GM23338 (cell line): ENCODE measurements at places on chromosomes 16 and 17. TPM values are rescaled to one million over a fixed set of nuclear protein-coding genes. Genes with fewer than 3 reads are reported as not detected.
A peak's percentile ranks its signal among the peaks of the same experiment; 100 is the strongest.

DNA sequence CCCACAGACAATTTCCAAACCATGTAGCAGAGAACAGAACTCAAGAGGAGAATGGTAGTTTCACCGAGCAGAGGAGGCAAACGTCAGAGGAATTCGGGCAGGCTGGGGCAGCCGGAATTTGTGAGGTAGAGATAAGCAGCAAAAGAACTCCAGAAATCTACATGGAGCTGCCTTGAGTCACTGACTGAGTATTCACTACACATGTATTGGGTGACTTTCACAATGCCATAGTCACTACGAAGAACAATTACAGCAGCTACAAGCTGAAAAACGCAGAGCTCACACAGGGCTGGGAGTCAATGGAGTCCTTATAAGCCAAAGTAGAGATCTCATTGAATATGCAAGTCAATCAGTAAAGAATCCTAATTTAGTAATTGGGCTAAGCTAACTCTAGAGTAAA lies 13.4 kb downstream of the CMC2 start:
- no peak for DNase-seq

DNA sequence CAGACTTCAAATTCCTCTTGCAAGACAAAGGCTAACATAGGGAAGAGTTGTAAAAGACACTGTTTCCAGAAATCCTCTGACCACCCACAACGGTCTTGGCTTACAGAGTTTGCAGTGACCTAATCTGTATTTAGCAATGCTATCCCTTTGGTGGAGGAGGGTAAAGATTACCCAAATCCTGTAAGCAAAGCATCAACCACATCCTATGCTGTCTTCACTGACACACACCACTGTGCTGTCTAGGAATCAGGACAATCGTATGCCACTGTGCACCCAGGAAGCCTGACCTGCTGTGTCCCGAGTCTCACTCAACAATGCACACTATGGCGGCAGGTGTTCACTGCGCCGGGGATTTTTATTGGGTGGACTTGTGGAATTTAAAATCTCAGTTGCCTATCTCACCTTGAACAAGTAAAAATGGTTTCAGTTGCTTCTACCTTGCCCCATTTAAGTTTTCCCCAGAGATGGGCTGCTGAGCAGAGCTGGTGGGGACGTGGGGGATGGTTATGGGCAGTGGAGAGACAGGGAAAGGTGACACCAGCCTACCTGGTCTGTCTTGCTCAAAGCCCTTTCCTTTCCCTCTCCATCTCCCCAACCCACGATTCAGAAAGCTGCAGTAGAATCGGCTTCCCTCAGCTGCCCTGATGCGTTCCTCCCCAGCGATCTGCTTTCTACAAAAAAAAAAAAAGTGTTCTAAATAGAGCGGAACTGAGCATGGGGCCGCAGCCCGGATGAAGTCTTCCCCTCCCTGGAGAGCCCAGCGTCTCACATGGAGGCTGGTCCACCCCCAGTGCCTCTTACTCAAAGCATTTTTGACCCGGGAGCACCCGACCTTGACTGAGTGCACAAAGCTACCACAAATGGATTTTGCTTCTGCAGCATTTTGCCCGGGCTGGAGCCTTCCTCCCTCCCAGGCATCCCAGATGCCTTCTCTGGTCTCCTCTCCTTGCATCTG lies 271.5 kb downstream of the SOX9 start:
- no peak for DNase-seq

GRCh38 chr17:74631468-74632450 lies 8.2 kb upstream of the CD300E start:
- peak; percentile 38 for DNase-seq

GRCh38 chr16:28011223-28011622 lies 52.3 kb downstream of the GSG1L start:
- DNase-seq = no peak

DNA sequence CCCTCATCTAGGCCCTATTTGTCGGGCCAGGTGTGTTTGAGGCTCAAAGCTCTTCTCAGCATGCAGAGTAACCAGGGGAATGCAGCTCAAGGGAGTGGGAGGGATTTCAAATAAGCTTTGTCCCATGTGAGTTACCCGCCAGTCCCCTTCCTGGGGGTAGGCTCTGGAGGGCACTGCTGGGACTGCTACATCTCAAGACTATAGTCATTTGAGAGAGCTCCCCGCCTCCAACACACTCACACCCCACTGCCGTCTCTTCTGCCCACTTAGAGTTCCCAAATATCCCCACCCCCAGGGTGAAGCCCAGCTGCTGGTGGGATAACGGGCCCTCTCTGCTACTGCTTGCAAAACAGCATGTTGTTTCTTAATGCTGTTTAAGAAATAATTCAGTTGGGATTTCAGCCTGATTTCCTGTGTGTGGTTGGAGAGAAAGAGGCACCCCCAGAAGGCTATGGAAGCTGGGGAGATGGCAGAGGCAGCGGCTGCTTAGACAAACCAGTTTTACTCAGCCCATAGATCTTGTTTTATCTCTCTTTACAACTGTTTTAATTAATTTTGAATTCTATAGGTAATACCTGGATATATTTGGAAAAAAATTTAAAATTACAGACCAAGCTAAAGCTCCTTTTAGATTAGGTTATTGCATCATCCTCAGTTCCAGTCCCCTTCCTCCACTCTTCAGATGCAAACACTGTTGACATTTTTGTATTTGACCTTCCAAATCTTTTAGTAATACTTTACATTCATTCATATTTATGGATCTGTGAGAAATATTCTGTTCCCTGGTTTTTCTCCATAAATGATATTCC lies 4.1 kb upstream of the MPO start:
- DNase-seq = peak; percentile 75

- no peak for DNase-seq
Measured at GRCh38 chr16:56269281-56269680, 78.0 kb downstream of the GNAO1 start.

DNA sequence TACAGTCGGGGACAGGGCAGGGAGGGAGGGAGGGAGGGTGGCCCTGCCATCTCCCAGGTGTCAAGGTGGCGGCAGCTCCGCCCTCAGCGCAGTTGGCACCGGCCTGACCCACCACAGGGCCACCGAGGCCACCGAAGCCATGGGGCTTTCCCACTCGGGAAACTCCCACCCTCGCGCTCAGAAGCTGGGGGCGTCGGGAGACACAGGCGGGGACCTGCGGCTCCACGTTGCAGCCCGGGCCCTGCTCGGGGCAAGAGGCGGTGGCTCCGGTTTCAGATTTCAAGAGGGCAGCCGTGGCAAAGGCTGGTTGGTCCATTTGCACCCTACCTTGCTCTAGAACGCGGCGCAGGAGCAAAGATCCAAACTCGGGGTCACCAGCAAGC lies 544 bp downstream of the CYB561 start:
- peak; percentile 72 for DNase-seq

DNA sequence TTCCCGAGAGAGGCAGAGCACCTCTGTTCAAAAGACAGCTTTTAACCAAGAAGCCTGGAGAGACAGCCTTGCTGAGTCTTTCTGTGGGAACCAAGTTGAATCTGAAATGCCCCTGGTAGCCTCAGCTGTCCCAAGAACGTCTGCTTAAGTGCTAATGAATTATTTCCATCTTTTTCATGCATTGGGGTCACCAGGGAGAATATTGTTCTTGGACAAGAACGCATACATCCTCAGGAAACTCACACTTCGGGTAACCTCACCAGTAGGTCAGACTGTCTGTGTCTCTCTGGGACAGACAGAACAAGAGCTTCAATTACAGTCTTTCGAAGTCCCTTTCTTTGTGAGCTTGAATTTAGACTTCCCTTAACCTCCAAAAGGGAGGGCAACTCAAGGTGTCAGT lies 134.6 kb upstream of the ADAMTS18 start:
- DNase-seq = no peak

GRCh38 chr16:75379911-75380847 lies 53.1 kb downstream of the CFDP1 start:
- no peak for DNase-seq

- no peak for DNase-seq
Measured at GRCh38 chr16:11224894-11225676, 30.9 kb downstream of the SOCS1 start.

- no peak for DNase-seq
Measured at GRCh38 chr16:87931504-87931903, 4.8 kb downstream of the CA5A start.

DNA sequence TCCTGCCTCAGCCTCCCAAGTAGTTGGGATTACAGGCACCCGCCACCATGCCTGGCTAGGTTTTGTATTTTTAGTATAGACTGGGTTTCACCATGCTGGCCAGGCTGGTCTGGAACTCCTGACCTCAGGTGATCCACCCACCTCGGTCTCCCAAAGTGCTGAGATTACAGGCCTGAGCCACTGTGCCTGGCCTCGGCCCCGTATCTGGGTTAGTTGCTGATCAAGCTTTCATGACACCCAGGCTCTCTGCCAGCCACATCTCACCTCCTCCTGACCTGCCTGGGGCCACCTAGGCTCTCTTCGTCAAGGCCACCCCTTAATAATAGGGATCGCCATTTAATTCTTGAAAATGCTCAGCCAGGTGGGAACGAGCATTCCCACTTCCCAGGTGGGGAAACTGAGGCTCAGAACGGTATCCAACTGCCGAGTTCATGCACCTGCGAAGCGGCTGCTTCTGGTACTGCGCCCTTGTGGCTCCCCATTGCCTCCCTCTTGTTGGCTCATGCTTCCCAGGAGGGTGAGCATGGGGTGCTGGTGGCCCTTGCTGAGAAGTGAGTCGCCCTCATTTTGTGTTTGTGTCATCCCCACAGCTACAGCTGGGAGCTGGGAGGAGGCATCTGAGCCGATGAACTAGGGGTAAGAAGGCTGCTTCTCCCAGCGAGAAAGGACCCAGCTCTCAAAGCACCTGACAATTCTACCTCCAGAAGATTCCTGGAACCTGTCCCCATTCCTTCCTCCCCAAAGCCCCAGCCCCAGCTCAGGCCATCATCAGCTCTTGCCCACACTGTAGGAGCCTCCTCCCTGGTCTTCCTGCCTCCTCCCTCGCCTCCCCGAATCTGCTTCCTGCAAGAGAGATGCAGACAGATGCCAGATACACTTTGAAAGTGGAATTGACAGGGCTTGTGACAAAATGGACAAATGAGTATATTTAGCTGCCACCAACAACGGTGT lies 17.3 kb upstream of the SNN start:
- DNase-seq = no peak

- DNase-seq = no peak
Measured at GRCh38 chr16:82758904-82759303, 132.1 kb downstream of the CDH13 start.

GRCh38 chr17:63543822-63544420 lies 6.4 kb upstream of the DCAF7 start:
- DNase-seq = no peak

GRCh38 chr17:64264891-64265290 lies 1.8 kb upstream of the TEX2 start:
- no peak for DNase-seq

DNA sequence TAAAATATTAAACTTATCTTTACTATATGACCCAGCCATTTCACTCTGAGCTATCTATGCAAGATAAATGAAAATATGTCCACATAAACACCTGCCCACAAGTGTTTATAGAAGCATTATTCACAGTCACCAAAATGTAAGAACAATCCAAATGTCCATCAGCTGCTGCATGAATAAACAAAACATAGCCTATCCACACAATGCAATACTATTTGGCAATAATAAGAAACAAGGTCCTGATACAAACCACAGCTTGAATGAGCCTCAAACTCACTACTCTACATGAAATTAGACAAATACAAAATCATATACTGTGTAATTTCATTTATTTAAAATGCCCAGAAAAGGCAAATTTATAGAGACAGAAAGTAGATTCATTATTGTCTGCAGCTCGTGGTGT lies 355.1 kb downstream of the CDH8 start:
- no peak for DNase-seq

DNA sequence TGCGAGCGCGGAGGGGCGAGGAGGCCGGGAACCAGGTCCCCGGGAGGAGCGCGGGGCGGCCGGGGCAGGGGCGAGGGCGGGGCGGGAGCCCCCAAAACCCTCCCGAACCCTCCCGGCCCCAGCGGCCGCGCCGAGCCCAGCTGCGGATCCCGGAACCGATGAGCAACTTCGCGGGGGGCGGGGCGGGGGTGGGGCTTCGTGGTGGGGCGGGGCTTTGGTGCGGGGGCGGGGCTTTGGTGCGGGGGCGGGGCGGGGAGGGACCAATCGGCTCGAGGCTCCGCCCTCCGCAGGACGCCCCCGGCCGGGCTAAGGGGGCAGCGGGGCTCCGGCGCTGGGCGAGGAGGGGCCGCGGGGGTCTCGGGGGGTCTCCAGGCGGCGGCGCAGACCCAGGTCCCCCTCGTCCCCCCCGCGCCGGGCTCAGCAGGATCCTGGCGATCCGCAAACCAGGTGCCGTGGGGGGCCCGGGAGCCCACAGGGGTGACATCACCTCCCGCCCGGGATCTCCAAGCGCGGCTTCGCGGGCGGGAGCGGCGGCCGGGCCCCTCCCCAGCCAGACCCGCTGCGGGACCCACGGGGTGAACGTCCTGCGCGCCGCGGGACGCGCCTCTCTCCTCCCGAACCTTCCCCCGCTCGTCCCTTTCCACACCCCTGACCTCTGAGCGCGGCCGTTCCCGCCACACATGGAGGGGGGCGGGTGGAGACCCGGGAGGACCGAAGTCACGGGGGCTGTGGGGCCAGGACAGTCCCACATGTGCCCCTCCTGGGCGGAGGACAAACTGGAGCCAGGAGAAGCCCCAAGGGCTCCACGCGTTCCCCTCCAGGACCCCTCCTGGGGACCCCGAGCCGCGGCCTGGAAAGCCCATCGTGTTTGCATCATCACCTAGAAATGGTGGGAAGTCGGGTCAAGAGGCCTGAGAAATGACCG lies at the start of gene ABR:
ABR (minus strand) TSS at position 164 of the 925 bp plus-strand sequence. CDS start 254 bp downstream, outside the sequence.
- DNase-seq = peak; percentile 35

DNA sequence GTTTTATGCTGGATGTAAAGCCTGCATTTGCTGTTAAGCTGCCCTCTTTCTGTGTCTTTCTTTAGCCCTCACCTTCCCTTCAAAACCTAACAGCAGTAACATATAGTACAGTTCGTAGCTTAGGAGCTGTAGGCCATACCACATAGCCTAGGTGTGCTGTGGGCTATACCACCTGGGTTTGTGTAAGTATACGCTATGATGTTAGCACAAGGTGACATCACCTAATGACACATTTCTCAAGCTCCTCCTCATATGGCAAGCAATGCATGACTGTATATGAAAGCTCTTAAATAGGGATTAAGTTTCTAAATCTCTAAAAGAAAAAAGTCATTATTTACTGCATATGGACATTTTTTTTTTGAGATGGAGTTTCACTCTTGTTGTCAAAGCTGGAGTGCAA lies 57.8 kb upstream of the TMEM97 start:
- DNase-seq = no peak

PYDC1 gene
- not detected in 2 replicates for total RNA-seq

UMOD gene
- total RNA-seq = not detected in 2 replicates

UTS2R gene
- 0.49 and 0.82 TPM in 2 replicates for total RNA-seq

MRPL45 gene
- total RNA-seq = 63.9 and 65.7 TPM in 2 replicates

GCGR gene
- total RNA-seq = 0.17 and 0.31 TPM in 2 replicates

TNFRSF12A gene
- 78.0 and 100.0 TPM in 2 replicates for total RNA-seq

TIGD7 gene
- 8.0 and 8.5 TPM in 2 replicates for total RNA-seq

KRTAP4-5 gene
- not detected in 2 replicates for total RNA-seq

CACNG1 gene
- not detected in 2 replicates for total RNA-seq

KRTAP4-4 gene
- total RNA-seq = not detected in 2 replicates
